ENCODE measurements at places on chromosomes 3 and 15. TPM values are rescaled to one million over a fixed set of nuclear protein-coding genes. Genes with fewer than 3 reads are reported as not detected.

The TSEN2 gene
- total RNA-seq, result 23.6 TPM

The GRM7 gene
- total RNA-seq, result 0.86 TPM

- no peak overlapping the region for H3K4me3 ChIP-seq
- H3K27me3 ChIP-seq, result no peaks in the 10 kb centered on the region
- H3K36me3 ChIP-seq, result no peaks in the 10 kb centered on the region
- no peak for DNase-seq
- no peaks in the 10 kb centered on the region for H3K4me1 ChIP-seq
These were observed 24.9 kb upstream of the DNAAF4 start for GRCh38 chr15:55532944-55533343.

DNA sequence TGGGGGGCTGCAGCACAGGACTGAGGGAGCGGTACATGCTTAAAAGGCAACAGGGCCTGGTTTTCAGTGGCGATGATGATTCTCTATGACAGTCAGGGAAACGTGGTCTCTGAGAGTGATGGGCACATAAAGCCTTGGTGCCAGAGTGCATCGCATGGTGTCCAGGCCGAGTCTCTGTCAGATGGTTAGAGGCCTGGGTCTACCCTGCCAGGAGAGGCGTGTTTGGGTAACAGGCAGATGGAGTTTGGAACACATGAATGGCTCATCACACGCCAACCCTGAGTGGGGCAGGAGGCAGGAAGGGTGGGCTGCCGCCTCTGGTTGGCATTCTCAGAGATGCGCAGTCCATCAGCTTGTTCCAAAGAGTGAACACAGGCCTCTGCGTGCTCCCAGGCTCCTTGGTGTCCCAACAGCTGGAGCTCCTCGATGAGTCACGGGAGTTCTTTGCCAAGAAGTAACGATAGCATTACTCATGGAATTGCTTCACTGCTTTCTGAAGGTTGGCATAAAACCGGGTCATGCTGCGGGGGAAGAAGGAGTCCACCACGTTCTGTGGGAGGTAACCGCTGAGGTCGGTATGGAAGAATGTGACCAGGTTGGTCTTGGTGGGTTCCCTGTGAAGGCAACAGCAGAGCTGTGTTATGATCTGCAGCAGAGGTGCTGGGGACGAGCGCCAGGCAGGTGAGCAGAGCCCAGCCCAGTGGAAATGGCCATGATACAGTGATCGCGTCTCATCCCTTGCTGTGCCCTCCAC, 11.0 kb downstream of the STARD5 start:
- H3K4me1 ChIP-seq, result peaks cover 21% of the 10 kb centered on the region
- peaks cover 44% of the 10 kb centered on the region for H3K36me3 ChIP-seq
- H3K27me3 ChIP-seq, result no peaks in the 10 kb centered on the region
- peak; percentile 73 for DNase-seq

GRCh38 chr3:12489832-12490231, 5.6 kb downstream of the TSEN2 start:
- H3K27me3 ChIP-seq, result no peaks in the 10 kb centered on the region
- H3K4me1 ChIP-seq, result peaks cover 9% of the 10 kb centered on the region
- peaks cover 44% of the 10 kb centered on the region for H3K36me3 ChIP-seq
- no peak overlapping the region for H3K27ac ChIP-seq
- H3K4me3 ChIP-seq, result no peak overlapping the region

- no peak for DNase-seq
- no peaks in the 10 kb centered on the region for H3K36me3 ChIP-seq
- no peak overlapping the region for H3K27ac ChIP-seq
These were observed 71.5 kb downstream of the PLCH1 start for GRCh38 chr3:155673421-155673820.

DNA sequence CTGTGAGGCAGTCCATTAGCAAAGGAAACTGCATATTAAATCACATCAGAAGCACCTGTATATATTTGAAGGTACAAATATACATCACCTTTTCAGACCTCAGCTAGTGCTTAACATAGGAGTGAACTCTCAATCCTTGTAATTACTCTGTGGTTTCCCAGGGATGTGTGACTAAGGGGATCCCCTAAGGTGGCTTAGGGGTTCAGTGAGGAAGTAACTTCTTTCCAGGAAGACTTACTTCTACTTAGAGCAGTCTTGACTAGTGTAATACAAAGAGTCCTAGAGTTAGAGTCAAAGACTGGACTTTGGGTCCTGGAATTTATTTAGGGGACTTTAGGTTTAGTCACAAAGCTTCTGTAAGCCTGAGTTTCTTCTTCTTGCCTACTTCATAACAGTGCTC, 8.7 kb upstream of the SUMF1 start:
- H3K4me3 ChIP-seq, result no peak overlapping the region
- no peaks in the 10 kb centered on the region for H3K27me3 ChIP-seq
- DNase-seq, result no peak
- H3K4me1 ChIP-seq, result peaks cover 12% of the 10 kb centered on the region

DNA sequence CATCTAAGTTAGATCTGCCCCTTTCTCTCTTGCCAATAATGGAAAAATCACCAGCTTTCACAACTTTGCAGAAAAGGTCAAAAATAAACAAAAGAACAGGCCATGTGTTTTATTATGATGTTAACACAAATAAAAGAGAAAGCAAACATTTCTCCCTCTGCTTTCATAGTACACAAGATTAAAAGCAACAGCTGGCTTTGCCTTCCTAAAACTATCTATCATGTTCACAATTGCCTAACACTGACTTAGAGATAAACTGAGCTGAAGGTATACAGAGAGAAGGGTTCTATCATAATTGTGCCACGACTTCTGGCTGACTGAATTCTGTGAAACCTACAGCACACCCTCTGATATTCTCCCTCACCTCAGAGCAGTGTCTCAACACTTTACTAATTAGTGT, 29.4 kb downstream of the AADAC start:
- H3K4me3 ChIP-seq, result no peak overlapping the region
- H3K36me3 ChIP-seq, result no peaks in the 10 kb centered on the region
- no peaks in the 10 kb centered on the region for H3K4me1 ChIP-seq
- no peak overlapping the region for H3K27ac ChIP-seq

GRCh38 chr15:74573987-74574386, 33.0 kb downstream of the ARID3B start:
- no peaks in the 10 kb centered on the region for H3K4me1 ChIP-seq
- no peaks in the 10 kb centered on the region for H3K27me3 ChIP-seq
- no peak overlapping the region for H3K4me3 ChIP-seq
- no peak overlapping the region for H3K27ac ChIP-seq
- DNase-seq, result no peak
- H3K36me3 ChIP-seq, result peaks cover 81% of the 10 kb centered on the region

GRCh38 chr3:95197661-95198060, 1134.8 kb downstream of the NSUN3 start:
- H3K4me1 ChIP-seq, result no peaks in the 10 kb centered on the region
- no peak for DNase-seq
- no peaks in the 10 kb centered on the region for H3K27me3 ChIP-seq
- H3K36me3 ChIP-seq, result no peaks in the 10 kb centered on the region
- H3K4me3 ChIP-seq, result no peak overlapping the region

The GPR176 gene
- total RNA-seq, result 2.4 TPM

DNA sequence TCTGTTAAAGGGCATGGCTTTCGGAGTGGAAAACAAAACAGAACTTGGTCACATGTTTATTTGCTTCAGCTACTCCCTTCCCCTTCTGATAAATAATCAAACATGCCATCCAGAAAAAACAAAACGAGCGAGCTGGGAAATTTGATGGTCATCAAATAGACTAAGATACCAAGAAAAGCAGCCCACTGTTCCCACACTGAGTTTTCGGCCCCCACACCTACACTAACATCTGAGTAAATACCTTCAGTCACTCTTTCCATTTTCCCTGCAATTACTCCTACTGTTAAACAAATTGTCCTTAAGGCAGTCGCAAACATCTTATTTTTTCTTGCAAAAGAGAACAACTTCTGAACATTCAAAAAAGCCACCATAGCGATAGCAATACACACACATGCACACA, 454.6 kb downstream of the FOXP1 start:
- peak overlapping the region; percentile 88 for H3K27ac ChIP-seq
- H3K4me1 ChIP-seq, result peaks cover 60% of the 10 kb centered on the region
- H3K36me3 ChIP-seq, result no peaks in the 10 kb centered on the region
- DNase-seq, result no peak

GRCh38 chr3:151753846-151754245, 20.1 kb downstream of the AADACL2 start:
- H3K36me3 ChIP-seq, result no peaks in the 10 kb centered on the region
- no peak for DNase-seq
- no peaks in the 10 kb centered on the region for H3K27me3 ChIP-seq
- H3K4me3 ChIP-seq, result no peak overlapping the region
- no peaks in the 10 kb centered on the region for H3K4me1 ChIP-seq
- no peak overlapping the region for H3K27ac ChIP-seq
